ENCODE measurements at places on chromosomes 5 and 9. TPM values are rescaled to one million over a fixed set of nuclear protein-coding genes. Genes with fewer than 3 reads are reported as not detected.

Gene PCDHGB6
- total RNA-seq: 1.6 TPM

Gene MEIKIN
- not detected for total RNA-seq

Gene TAL2
- not detected for total RNA-seq

Gene TUSC1
- total RNA-seq: 6.8 TPM

All from bladder microvascular endothelial cell (primary cell).